ENCODE measurements at places on chromosomes 4 and X. TPM values are rescaled to one million over a fixed set of nuclear protein-coding genes. Genes with fewer than 3 reads are reported as not detected.

- no peak for DNase-seq
Observed at GRCh38 chr4:64969081-64969480, 559.8 kb upstream of the TECRL start.

DNA sequence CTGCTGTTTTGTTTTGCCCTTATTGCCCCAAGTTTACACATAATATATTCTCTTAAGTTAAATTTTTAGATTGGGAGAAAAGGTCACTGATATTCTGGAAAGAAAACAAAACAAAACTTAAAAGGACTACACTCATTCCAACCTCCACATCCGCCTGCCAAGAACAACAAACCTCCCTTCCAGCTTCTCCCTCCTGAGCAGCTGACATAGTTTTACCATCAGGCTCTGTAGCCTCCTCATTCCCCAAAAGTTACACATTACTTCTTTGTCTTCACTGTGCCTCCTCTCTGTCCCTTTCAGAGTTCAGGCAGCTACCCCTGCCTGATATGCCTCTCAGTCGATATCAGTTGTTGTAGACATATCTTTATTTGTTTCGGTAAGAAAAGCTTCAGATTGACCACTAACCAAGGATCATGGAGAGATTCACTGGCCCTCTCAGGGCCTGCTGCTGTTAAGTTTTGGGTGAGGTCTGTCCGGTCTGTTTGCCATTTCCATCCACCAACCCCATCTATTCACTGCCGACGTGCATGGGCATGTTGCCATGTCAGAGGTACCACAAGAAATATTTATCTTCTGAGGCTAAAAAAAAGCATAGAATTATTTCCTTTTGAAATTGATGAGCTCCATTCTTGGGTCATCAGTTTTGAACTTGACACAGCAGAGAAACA is 164.1 kb downstream of the GASK1B start:
- no peak for DNase-seq

The HTR2C gene
- total RNA-seq = 0.07 TPM

DNA sequence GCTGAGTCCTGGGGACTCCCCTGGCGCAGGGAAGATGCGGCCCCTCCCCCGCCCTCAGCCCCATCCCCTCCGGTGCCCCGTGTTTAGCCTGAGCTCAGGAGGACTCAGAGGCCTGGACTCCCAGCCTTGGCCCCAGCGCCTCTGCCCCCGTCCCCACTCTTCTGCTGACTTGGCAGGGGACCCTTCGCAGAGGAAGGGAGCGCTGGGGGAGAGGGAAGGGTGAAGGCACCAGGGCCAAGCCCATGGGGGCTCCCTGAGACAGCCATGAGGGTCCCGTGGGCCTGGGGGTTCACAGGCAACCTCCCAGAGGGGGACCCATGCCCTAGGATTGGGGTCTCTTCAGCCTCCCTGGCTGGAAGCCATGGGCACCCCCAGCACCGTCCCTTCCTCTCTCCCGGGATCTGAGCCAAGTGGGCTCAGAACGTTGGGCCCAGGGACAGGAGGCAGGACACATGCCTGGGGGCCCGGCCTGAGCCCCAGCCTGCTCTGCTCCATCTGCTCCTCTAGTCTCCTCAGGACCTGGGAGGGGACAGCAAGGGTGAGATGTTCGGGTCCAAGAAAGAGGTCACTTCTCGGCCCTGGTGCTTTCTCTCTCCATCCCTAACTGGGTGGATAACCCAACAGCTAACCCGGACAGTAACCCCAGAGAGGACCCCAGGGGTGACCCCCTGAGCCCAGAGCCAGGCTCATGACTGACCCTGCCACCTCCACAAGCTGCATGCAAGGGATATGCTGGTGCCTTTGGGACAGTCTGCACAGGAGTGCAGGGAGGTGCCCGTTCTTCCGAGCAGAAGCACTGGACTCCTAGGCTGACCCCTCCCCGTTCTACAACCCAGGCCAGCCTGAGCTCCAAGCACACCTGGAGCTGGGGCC is 1.5 kb upstream of the CPLX1 start:
- no peak for DNase-seq

DNA sequence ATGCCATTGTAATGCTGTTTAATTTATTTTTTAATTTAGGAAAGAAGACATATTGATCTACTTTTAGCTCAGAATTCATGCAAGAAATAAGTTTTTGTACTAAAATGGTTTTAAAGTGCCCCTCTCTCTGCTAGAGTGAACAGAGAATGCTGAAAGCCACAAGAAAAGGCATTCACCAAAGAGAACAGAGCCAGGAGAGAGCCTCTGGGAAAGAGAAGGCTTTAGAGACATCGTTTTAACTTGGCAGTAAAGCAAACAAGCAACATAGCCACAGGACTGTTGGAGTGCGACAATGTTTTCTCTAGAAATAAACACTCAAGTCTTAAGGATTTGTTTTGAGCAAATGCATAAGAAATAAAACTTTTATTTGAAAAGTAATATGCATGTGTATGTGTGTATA is 484.1 kb upstream of the CPEB2 start:
- DNase-seq = no peak

GRCh38 chr4:7719354-7720174 is 220.1 kb downstream of the AFAP1 start:
- DNase-seq = peak; percentile 99

DNA sequence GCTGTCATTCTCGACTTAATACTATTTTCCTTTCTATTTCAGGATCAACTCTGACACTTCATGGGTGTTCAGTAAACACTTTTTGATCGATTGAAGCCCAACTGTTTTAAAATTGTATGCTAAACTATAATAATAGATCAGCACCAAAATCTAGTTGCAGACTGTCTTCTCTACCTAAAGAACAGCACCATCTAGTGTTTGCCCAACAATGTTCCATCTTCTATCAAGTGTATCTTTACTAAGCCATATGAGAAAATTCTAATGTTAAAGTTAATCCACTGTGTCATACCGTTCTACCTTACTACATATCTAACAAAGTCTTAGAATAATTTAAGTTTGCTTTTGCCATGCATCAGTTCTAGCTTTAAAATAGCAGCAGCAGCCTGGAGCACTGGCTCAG is 113.0 kb upstream of the PRDX4 start:
- no peak for DNase-seq

The SULT1E1 gene
- not detected for total RNA-seq

DNA sequence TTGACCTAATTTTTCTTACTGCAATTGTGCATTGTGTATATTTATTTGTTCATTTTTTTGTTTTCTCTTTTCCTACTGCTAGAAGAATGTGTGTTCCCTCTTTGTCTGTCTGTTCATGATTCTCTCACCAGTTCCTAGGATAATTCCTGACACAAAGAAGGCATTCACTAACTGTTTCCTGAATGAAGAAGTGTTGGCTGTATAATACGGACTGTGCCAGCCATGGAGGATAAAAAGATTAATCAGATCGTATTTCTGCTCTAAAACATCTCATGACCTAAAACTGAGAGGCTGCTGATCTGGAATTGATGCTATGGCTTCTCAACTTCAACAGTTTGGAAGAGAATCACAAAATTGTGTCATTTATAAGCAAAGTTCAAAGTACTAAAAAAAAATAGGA is 563.1 kb upstream of the FRG1 start:
- no peak for DNase-seq

The HPGDS gene
- total RNA-seq = not detected

- DNase-seq = peak; percentile 36
Observed at GRCh38 chr4:92303621-92304027, at the start of gene GRID2. TSS of gene GRID2 (plus strand) at chr4:92303966.

The PRICKLE3 gene
- 4.2 TPM for total RNA-seq

DNA sequence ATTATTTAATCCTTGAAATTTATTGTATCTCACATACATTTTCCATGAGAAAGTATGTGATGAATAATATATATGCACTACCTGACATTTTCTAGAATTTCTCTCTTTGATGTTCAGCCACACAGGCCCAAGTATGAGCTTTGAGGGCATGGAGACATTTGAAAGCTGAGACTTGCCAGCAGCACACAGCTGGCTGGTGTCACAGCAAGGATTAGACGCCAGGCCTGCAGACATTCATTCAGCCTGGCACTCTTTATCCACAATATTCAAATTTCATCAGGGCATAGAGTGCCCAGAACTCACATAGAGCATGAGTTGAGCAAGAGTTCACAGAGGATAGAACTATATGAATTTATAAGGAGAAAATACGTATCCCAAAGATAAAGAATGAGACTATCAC is 74.0 kb downstream of the GRIA2 start:
- no peak for DNase-seq

GRCh38 chrX:137742846-137743245 is 176.9 kb downstream of the ZIC3 start:
- no peak for DNase-seq

- no peak for DNase-seq
Observed at GRCh38 chrX:133333154-133333750, 82.0 kb downstream of the GPC4 start.

DNA sequence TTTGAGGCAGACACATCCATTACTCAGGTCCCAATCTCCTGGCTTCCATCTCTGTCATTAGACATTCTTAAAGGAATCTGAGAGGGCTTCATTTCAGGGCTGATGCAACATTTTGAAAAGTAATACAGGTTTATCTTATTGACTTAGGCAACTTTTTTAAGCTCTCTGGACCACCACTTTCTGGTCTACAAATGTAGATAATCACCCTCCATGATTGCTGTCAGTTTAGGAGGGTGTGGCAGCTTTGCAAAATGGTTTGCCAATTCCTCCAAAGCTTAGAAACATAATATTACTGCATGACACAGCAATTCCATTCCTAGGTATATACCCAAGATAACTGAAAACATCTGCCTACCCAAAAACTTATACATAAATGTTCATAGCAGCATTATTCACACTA is 77.6 kb downstream of the ARHGAP6 start:
- no peak for DNase-seq

The SPATA4 gene
- total RNA-seq = not detected

Measured in neural crest cell (in vitro differentiated cells).